ENCODE measurements at places on chromosomes 4 and X. TPM values are rescaled to one million over a fixed set of nuclear protein-coding genes. Genes with fewer than 3 reads are reported as not detected.

DNA sequence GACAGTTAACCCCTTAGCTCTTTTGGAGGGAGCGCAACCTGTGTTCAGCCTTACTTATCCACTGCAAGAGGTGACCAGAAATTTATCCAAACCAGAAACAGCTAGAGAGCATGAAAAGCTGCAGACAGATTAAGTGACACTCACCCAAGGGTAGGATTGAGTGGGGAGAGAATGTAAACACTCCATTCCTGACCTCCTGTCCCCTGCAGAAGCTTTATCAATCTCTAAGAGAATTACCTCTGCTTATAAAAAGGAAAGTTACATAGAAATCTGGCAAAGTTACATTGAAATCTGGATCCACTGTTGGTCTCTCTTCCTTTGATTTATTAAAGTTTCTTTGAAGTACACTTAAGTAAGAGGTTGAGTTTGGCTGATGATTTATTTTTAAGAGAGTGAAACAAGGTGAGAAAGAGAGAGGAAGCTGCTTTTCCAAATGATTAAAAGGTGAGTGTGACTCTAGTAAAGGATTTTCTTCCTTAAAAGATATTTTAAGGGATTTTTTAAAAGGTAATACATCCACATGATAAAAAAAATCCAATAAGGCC lies 112.3 kb downstream of the ANAPC4 start:
- no peak for DNase-seq

- no peak for DNase-seq
Measured at GRCh38 chr4:162804351-162804924, 362.3 kb downstream of the NAF1 start.

DNA sequence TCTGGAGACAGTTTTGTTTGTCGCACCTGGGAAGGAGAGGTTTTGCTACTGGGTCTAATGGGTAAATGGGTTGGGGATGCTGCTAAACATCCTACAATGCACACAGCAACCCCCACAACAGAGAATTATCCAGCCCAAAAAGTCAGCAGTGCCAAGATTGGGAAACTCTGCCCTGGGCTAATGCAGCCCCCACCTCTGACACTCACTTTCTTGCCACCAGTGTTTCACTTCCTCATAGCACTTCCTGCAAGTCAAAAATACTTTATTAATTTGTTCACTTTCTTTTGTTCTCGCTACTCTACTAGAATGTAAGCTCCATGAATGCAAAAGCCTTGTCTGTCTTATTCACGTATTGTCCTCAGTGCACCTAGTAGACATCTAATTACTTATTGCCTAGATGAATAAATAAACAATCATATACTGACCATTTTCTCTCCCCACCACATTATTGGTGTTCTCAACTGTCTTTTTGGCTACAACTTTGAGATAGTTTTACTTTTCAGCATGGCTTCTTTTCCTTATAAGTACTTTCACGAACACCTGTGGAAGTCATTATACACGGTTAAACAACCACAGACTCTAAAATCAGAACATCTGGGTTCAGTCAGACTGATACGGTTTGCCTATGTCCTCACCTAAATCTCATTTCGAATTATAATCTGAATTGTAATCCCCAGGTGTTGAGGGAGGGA lies 82.0 kb upstream of the PITX2 start:
- no peak for DNase-seq

GRCh38 chrX:8405631-8406030 lies 59.0 kb upstream of the VCX3B start:
- DNase-seq, result no peak

DNA sequence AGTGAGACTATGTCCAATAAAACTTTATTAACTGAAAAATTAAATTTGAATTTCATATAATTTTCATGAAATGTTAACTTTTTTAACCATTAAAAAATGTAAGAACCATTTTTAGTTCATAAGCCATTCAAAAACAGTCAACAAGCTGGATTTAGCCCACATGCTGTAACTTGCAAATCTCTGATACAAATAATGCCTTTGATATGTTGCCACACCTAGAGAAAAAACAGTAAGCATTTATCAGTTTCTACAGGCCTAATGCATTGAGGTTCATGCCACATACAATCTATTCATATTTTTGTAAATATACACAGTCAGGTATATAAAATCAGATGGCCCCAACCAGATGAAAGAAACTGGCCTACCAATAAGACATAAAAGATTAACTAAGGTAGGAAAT lies 52.8 kb downstream of the LCORL start:
- no peak for DNase-seq

DNA sequence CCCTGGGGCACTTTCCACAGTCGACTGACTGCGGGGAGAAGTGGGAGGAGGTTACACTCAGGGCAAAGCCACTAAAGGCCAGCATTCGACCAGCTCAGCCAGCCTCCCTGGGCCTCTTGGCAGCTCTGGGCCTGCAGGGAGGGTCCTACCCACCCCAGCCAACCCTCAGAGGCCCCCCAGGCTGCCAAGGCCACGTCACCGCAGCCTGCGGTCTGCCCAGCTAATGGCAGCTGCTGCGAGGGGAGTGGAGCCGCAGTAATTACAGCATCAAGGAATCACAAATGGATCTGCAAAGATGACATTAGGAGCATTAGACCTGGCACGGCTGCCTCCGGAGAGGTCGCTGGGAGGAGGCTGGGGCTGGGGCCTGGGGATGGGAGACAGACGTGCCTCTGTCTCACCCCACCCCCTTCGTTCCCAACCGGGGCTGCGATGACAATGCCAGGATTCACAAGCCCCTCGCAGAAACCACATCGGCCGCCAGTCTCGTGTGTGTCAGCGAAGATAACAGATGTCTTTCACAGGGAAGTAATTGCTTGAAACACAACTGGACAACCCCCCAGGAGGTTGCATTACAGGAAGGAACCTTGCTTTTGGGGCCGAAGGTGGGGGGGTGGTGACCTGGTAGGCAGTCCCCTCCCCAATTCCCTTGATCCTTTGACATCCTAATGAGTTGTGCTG lies 367.6 kb downstream of the BCOR start:
- no peak for DNase-seq

DNA sequence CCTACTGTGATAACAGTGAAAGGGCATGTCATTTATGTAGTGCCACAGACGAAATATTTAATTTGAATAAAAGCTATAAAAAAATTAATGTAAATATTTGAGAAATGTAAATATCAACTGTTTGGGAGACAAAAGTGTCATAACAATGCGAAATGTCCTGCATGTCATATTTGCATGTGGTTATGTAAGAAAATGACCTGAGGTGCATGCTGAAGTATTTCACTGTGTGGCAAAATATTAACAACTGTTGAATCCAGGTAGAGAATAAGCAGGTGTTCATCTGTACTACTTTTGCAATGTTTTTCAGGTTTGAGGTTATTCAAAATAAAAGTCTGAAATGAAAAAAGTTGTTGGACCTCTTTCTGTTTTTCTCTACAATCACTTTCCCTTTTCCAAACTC lies 30.9 kb downstream of the PROM1 start:
- DNase-seq, result no peak

DNA sequence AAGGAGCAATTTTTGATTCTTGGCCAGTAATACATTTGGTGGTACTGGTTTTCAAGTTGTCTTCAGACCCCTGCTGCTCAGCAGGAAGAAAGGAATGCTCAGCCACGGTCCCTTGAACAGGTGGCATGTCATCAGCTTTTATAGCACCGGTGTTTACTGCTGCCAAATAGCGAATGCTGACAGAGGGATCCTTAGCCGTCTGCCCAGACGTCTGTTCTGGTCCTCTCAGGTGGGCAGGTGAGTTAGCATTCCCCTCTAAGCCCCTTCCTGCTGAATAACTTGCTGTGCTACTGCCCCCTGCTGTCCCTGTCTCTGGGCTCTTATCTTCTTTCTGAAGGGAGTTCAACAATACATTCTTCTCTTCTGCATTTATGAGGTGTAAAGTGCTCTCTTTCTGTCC lies 28.4 kb downstream of the BOD1L1 start:
- no peak for DNase-seq

- no peak for DNase-seq
Measured at GRCh38 chr4:41963105-41963504, 18.5 kb upstream of the DCAF4L1 start.

- no peak for DNase-seq
Measured at GRCh38 chrX:3420316-3420715, 73.9 kb upstream of the MXRA5 start.

DNA sequence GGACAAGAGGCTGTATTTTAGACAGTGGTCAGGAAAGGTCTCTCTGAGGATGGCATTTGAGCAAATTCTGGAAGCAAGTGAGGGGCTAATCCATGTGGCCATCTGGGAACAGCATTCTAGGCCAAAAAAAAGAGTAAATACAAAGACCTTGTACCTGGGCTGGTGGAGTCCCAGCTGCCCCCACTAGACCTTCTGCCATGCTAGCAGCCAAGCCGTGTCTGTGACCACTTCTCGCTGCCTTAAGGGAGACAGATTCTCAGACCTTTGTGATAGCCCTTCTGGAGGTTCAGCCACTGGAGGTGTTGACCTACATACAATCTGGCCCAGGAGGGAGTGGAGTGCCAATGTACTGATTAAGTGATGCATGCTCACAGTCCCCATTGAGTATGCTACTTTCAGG lies 506.2 kb downstream of the MID1IP1 start:
- no peak for DNase-seq

DNA sequence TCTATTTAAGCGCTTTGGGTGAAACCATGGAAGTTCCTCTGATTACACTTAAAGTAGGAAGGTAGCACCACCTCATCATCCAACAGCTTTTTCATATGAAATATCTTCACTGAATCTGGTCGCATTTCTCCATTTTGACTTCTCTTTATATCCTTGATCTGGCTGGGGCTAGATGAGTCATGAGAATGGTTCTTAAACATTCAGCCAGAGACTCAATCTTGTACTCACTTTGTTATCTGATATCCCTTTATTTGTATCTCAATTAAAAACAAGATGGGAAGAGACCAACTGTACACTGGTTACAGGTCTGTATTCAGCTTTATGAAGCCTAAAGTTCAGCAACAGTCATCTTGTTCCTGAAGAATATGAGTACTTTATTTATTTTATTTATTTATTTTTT lies 84.9 kb downstream of the CBLL2 start:
- no peak for DNase-seq

DNA sequence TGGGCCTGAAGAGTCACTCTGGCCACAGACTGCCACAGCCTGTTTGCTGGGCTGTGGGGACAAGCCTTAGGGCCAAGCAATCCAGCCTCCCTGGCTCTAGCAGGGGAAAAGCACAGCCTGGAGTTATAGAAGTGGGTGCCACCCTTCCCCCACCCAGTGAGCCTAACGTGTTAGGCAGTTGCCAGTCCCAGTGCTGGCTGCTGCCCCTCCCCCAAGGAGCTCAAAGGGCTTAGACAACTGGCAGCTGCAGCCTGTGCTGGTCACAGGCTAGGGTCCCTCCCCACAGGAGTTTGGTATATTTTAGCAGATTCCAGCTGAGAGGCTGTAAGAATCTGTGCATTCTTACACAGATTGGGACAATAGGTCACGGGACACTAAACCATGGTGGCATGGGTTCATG lies 370.3 kb upstream of the FGF16 start:
- no peak for DNase-seq

DNA sequence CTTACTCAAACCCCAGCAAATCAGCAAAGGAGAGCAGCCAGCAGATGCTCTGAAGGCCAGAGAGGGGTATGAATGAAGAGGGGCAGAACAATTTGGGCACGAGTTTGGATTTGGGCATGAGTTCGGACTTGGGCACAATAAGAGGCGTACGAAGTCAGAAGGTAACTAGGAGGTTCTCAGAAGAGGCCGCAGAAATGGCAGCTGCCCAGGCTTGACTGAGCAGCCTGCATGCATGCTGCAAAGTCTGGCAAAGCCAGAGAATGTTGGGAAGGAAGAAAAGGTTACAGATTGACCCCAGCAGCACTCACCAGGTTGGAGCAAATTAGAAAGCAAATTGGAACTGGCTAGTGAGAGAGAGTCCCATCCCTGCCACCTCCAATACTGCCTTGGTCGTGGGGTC lies 15.2 kb downstream of the CCDC149 start:
- no peak for DNase-seq

GRCh38 chr4:40196272-40196671 lies 559 bp upstream of the RHOH start:
- DNase-seq, result no peak

GRCh38 chr4:4888695-4889094 lies 29.2 kb downstream of the MSX1 start:
- DNase-seq, result no peak

- DNase-seq, result no peak
Measured at GRCh38 chr4:84403656-84404055, 95.4 kb downstream of the NKX6-1 start.

DNA sequence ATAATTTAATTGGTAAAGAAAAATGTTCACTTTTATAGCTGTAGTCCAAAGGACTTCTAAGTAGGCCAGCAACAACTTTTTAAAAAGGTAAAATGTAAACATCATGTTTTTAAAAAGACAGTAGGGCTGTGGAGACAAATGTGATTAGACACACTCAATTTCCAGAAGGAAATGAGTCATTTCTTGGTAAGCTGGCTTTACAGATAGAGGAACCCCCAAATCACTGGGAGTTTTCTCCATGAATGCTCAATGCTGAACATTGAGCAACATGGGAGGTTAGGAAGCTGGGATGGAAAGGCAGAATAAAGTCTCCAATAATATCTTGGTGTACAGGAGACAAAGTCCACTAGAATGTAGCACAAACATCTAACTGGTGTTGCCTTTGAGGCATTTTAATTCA lies 121.3 kb downstream of the NWD2 start:
- no peak for DNase-seq

DNA sequence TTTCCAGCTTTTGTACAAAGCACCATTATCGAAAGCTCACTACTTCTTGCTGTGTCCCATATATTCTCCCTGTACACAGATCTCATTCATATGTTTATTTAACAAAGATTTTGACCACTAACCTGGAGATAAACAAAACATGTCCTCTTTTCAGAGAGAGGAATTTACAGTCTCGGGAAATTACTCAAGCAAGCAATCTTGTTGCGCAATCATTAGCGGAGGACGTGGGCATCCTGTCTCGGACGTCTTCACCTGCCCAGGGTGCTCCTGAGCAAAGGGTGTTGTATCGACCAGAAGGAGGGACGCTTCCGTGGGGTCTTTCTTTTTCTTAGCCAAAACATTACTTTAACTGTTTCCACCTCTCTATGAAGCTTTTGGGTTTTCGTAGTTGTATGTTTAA lies 66.5 kb upstream of the CLCN4 start:
- DNase-seq, result no peak

Gene KCNE5
- not detected for total RNA-seq

Gene SAGE1
- total RNA-seq, result not detected

Gene GAGE2A
- not detected for total RNA-seq

Gene SLC49A3
- 27.5 TPM for total RNA-seq

Gene SPIN2B
- 9.8 TPM for total RNA-seq

Gene COL4A5
- total RNA-seq, result 39.2 TPM

Gene CPE
- total RNA-seq, result 24.5 TPM

Gene SLITRK4
- 0.47 TPM for total RNA-seq

Gene SPP1
- total RNA-seq, result 37.6 TPM

Gene FABP2
- total RNA-seq, result not detected

Gene PAGE1
- not detected for total RNA-seq

Gene BEX1
- 0.44 TPM for total RNA-seq

Gene TENM3
- 3.0 TPM for total RNA-seq

Gene ADAM29
- total RNA-seq, result not detected

Gene CYBB
- 142 TPM for total RNA-seq
